ENCODE measurements at places on chromosomes 6 and 20.

GRCh38 chr6:79455446-79455845, 81.8 kb downstream of the LCA5 start:
- DNase-seq, result no peak

GRCh38 chr6:1615151-1615852, 5.6 kb downstream of the FOXC1 start:
- no peak for DNase-seq

DNA sequence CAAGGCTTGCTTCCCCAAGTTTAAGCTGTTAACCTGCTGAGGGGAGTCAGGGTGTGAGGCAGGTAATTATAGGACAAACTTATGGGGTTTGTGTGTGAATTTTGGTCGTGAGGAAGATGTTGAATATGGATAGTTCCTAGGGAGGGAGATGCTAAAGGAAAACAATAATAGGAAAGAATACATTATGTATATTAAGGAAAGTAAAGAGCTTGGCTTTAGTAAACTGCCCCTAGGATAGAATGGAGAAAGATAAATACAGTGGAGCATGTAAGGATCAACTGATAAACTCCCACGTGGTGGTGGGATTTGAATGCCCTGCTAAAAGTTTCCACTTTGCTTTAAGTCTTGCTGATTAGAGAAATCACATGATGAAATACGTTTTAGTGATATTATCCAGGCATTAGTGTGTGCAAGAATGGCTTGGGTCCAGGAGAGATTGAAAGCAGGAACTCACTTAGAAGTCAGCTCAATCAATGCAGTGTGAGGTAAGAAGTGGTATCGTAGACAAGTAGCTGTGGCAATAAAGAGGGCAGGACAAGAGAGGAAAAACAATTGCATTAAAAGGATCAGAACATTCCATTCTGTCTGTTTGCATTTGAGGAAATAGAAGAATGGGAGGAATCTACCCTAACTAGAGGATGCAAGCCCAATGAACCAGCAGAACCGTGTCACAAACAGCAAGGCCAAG, 52.5 kb downstream of the RPS12 start:
- no peak for DNase-seq

DNA sequence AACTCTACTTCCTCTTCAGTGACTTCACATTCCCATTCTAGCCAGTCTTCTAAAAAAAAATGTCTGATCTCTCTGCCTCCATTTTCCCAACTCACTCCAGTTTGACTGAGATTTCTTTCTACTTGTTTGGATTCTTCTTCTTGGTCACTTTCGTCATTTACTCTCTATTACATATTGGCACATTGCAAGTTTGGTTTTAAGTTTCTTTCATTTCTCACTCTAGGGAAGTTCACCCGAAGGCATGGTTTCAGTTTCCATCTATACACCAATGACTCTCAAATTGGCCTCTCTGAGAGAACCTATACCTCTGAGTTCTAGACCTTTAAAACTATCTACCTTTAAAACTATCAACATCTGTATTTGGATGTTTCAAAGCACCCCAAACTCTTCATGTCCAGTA, 51.3 kb downstream of the CD109 start:
- DNase-seq, result no peak

GRCh38 chr20:44583157-44583556, 778 bp downstream of the PKIG start:
- no peak for DNase-seq

DNA sequence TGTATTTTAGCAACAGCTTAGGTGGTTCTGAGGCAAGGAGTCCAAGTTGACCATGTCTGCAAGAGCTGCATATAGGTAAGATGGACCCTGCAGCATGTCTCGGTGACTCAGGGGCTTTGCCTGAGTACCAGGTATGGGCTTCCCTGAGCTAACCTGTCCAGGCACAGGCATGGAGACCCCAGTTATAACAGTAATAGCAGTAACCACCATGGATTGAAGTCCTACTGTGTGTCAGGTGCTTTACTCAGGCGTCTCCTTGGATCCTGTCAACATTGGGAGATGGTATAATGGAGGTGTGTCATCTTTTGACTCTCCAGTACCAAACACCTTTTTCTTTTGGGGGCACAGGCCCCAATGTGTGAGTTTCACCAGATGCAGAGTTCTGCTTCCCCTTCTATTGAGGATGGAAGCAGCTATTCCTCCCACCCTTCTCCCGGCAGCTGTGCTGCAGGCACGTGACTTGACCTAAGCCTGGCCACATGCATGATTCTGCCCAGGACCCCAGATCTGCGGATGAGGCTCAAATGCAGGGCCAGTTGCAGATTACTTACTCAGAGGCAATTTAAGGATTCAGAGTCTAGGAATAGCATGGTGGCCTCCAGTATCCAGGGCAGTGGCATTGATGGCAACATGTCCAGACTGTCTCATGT, 13.8 kb downstream of the TREM1 start:
- no peak for DNase-seq

DNA sequence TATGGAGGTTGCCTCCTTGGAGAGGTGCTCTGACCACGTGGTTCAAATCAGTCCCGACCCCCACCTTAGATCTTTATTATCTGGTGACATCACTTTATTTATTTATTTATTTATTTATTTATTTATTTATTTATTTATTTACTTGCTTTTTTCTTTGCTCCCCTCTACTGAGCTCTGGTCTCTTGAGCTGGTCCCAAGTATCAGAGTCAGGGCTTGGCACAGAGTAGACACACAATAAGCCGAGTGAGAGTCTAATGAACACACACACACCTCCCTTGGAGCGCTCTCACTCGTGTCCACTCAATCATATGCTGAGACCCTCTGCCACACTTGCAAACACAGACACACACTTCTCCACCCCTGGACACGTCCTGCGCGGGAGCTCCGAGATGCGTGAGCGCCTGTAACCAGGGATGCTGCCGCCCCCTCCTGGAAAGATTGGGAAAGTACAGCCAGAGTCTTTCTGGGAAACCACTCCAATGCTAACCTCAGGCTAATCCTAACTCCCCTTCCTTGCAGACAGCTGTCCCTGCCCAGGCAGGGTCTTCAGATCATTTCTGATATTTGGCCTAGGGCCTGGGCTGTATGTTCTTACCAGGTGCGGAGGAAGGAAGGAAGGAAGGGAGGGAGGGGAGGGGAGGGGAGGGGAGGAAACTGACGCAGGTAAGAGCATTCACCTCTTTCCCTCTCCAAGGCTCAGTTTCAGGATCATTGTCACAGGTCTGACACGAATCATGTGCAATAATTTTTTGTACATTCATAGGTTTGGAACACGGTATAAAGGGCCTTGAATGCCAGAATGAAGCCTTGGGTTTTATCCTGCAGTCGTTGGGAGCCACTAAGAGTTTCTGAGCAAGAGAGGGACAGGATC, 70.9 kb downstream of the STK35 start:
- peak; percentile 65 for DNase-seq

DNA sequence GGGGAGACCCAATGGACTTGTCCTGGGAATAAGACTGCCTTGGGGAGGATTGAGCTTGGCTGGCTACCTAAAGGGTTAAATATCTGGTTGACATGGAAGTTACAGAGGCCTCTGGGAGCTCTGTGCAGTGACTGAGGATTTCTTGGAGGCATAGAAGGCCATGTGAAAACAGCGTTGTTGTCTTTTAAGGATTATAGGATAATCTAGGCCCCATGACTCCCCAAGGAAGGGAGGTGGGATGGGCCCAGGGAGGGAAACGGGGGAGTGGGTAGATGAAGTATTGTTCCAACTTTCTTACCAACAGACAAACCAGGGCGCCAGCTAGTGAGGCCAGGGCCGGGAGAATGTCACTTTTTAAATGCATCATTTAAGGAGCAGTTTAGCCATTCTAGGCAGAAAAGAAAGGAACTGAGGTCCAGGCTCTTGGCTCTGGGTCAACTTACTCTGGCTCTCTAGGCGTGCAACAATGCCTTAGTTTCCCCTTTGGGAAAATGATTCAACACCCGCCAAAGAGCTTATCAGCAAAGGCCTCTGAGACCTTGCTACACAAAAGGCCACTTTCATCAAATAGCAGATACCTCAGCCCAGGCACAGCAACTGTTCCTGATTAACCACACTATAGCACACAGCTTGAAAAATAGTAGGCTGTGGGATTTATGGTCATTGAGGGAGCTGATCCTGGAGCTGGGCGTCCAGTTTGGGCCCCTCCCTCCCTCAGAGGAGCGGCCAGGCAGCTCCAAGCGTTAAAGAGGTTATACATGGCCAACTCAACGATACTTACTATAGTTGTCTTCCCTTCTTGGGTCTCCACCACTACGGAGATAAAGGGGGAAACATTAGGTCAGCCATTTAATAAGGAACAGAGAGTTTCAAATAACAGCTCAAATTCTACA, 7.0 kb downstream of the MRPS18A start:
- no peak for DNase-seq

GRCh38 chr20:23164176-23164601, 78.1 kb upstream of the CD93 start:
- DNase-seq, result no peak

- DNase-seq, result peak; percentile 76
Measured at GRCh38 chr6:137707590-137708360, 159.3 kb upstream of the TNFAIP3 start.

- peak; percentile 11 for DNase-seq
Measured at GRCh38 chr20:47150403-47151152, 205.9 kb downstream of the ZMYND8 start.

DNA sequence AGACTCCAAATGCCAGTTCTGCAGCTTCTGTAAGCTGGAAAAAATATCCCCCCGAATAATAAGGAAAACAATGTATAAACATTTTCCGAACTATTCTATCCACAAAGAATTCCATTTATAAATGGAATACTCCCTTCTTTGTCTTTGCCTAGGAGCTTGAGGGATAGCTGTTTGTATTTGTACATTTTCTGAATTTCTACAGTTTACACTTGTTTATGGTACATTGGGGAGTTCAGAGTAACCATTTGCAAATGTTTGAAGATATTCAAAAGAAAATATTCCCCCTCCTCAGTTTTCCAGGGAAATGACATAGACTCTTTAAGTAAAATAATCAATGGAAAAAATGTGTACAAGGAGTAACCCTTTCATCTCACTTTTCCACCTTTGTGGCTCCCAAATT, 149.6 kb downstream of the SOBP start:
- no peak for DNase-seq

DNA sequence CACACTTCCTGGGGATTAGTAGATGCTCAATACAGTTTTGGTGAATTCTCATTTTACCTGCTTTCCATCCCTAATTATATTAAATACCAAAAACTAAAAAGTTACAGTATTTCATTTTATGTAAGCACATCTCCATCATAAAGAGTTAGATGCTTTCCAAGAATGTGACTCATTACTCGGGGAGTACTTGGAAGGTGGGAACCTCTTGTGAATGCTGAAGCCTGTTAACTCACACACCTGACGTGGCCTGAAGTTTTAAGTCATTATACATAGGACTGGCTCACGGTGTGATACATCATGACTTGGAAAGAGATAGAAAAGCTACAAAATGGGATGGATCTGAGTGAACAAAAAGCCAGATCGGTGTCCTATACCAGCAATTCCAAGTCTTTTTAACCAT, 2.2 kb upstream of the OSER1 start:
- no peak for DNase-seq

DNA sequence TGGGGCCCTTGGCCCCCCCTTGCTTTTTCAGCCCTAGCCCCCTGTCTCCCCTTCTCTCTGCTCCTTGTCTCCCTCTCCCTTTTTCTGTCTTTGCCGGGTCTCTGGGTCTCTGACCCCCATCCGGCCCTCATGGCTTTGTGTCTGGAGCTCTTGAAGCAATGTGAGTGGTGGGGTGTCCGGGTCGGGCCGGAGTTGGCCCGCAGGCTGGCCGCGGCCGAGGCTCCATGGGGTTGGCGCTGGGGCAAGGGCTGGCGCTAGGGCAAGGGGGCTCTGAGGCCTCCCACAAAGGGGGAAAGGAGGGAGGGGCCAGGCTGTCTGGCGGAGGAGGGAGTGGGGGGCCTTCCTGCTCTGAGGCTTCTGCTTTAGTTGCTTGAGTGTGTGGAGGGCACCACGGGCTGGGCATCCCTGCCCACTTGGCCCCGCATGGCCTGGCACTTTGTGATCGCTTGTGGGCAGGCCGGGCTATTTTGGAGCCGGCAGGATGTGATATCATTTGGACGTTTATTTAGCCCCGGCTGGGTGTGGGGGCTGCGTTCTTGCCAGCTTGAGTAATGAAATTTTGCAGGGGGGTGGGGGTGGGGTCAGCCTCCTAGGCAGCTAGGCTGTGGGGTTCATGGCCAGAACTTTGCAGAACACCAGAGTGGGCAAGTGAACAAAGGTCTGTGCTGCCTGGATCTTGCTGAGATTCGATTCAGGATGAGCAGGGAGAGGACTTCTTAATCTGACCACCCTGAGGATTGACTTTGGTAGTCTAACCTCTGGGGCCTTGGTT, 78.7 kb upstream of the MYL9 start:
- no peak for DNase-seq

DNA sequence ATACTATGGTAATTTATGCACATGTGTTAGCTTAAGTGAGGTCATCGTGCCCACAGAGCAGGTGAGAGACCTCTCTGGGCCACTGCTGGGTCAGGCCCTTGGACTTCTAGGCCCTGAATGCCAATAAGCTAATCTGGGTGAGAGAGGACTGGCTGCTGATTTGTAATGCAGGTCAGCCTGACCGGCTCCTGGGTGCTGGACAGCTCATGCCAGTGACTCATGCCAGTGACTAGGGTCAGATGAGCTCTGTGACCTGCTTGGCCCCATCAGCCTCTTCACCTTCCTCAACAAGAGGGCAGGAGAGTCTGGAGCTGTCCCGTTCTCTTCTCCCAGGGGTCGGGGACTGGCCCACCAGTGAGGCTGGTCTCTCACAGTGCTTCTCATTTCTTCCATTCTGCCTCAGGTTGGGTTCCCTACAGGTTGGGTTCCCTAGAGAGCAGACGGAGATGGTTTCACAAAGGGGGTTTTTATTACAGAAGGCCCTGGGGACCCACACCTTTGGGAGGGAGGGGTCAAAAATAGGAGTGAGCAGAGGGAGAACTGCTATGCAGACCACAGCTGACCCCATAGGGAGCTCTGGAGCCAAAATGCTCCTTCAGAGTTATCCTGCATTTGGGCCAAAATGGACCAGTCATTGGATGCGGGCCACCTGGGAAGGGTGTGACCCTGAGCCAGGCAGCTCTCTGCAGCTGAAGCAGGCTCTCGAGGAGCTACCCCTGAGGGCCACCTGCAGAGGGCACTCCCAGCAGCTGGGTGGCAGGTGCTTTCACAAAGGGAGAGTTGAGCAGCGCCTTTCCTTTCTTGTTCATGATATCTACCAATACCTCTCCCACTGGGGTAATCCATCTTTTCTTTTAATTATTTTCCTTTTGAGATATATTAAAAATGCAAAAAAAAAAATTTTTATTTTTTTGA, 2.2 kb upstream of the OXT start:
- DNase-seq, result peak; percentile 14
